Left forelimb (tissue), 1 donor: ENCODE measurements at places on chromosomes 12 and 14.

DNA sequence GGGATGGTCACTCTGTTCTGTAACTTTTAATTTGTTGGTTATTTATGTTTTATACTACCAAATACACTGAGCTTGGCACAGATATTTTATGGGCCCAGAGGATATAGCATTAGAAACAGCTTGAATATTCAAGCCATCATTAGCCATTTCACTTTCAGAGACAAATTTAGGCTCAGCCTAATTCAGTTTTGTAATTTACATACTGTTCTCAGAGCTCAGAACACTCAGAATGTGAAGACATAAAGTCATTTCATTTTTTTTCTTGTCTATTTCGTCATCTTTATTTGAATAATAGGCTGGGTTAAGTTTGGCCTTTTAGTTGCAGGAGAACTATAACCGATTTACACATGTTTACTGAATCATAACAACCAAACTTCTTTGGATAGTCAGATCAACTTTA lies 361.7 kb downstream of the SNAPC1 start:
- no peak for DNase-seq

DNA sequence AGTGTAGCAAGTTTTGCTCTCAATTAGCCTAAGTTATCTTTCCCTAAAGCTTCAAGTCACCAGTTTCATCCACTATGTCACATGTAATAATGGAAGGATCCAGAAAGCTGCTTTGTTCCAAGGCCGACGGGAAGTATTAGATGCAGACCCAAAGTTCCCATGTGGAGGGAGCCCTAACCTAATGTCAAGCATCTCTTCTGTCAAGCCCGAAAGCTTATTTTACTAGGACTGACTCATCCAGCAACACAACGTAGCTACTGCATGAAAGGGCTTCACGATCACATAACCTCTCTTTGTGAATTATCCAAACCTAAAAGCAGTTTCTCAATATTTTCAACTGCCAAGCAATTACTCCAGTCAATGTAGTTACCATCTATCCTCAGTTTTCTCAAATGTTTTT lies 133.4 kb downstream of the SLC6A15 start:
- DNase-seq: no peak

DNA sequence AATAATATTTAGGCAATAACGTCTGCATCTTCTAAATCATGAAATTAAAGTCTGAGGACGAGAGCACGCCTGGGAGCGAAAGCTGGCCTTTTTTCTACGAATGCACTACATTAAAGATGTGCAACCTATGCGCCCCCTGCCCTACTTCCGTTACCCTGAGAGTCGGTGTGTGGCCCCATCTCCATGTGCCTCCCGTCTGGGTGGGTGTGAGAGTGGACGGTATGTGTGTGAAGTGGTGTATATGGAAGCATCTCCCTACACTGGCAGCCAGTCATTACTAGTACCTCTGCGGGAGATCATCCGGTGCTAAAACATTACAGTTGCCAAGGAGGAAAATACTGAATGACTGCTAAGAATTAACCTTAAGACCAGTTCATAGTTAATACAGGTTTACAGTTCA lies 19.3 kb downstream of the CKB start:
- DNase-seq: no peak

- no peak for DNase-seq
These were observed 7.8 kb upstream of the KRT72 start for GRCh38 chr12:52608826-52609630.

- no peak for DNase-seq
These were observed 29.9 kb upstream of the MYBPC1 start for GRCh38 chr12:101564912-101565311.

DNA sequence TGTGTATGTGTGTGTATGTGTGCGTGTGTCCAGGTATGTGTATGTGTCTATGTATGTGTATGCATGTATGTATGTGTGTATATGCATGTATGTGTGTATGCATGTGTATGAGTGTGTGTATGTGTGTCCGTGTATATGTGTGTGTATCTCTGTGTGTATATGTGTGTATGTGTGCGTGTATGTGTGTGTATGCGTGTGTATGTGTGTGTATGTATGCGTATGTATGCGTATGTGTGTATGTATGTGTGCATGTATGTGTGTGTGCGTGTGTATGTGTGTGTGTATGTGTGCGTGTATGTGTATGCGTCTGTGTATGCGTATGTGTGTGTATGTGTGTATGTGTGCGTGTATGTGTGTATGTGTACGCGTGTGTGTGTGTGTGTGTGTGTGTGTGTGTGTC lies 31.6 kb downstream of the CHST11 start:
- no peak for DNase-seq

GRCh38 chr14:50670196-50670865 lies 2.2 kb upstream of the SAV1 start:
- DNase-seq: no peak

DNA sequence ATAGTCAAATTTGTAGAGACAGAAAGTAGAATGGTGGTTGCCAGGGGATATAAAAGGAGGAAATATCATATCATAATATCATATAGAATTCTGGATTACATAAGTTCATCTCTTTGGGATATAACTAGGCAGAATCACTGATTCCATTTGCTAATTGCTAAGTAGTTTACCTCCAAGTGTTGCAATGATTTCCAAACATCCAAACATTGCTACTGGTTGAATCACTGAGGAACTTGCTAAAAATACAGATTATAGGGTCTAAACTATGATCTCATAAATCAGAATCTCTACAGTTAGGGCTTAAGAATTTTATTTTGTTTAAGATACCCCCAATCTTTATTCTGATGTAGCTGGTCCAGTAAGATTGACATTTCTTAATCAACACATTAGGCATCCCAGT lies 16.1 kb upstream of the TAS2R42 start:
- DNase-seq: no peak

DNA sequence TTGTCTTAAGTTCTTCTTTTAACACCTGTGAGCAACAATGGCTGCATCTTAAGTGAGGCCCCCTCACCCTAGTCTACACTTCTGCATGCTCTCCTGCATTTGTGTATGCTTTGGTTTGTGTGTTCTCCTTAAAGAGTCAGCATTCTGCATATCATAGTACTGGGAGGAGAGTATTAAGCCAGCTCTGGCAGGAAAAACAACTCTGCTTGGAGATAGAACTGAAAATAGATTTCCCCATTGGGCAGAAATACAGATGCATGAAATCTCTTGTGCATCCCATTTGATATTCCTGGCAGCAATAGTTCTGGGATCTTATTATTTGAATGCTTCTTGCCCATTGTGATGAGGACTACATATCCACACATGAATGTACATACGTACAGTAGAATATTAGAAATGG lies 70.6 kb upstream of the PRICKLE1 start:
- no peak for DNase-seq

- DNase-seq: peak; percentile 74
These were observed 811 bp downstream of the TMCC3 start for GRCh38 chr12:94649349-94650142.

GRCh38 chr12:66072135-66072534 lies 58.4 kb downstream of the LLPH start:
- DNase-seq: no peak

- DNase-seq: peak; percentile 81
These were observed at the start of gene RBMS2 for GRCh38 chr12:56521590-56522371. RBMS2 (plus strand) TSS chr12:56521820; CDS start chr12:56522024, 204 bp downstream.

DNA sequence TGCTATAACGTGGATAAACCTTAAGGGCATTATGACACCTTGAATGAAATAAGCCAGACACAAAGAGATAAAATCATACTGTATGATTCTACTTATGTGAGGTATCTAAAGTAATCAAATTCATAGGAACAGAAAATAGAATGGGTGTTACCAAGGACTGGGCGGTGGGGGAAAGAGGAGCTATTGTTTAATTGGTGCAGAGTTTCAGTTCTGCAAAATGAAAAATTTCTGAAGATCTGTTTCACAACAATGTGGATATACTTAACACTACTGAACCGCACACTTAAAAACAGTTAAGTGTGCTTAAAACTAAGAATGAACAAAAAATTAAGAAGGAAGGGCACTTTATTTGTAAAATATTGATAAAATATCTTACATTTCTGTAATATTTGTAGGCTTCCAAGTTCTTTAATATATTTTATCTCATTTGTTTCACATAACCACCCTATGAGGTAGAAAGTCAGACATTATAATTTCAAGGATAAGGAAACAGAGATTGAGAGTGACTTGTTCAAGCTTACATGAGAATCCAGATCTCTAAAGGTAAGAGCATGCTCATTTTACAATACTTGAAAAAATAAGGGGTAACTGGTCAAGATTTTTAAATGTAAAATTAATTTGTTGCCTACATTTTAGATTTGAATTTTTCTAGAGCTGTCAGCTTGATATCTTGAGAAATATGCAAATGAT lies 14.9 kb downstream of the LTA4H start:
- no peak for DNase-seq

DNA sequence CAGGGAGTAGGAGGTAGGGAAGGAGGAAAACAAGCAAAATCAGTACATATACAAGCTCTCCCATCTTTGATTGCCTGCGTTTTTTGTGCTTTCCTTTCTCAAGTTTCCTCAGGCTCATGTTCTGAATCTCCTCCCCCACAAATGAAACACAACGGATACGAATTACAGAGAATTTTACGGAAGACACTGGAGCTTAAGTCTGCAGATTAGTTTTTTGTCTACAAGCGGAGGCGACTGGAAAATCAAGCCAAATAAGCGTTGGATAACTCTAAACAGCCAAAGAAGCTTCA lies 612 bp downstream of the WBP11 start:
- no peak for DNase-seq

DNA sequence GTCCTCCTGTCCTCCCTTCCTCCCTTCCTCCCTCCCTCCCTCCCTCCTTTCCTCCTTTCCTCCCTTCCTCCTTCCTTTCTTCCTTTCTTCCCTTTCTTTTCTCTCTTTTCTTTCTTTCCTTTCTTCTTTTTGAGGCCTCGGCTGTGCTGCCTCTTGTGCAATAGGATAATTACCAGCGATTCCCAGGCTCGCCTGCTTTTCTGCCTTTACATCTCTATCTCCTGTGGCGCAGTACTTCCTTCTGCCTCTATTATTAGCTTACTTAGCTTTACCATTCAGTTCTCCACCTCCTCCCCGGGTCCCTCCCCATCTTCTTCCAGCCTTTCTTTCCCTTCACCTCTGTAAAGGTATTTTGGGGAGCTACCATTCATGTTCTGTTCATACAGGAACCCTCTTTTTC lies 19.9 kb downstream of the ETV6 start:
- no peak for DNase-seq

- peak; percentile 66 for DNase-seq
These were observed 574 bp downstream of the PAWR start for GRCh38 chr12:79690142-79690637.

DNA sequence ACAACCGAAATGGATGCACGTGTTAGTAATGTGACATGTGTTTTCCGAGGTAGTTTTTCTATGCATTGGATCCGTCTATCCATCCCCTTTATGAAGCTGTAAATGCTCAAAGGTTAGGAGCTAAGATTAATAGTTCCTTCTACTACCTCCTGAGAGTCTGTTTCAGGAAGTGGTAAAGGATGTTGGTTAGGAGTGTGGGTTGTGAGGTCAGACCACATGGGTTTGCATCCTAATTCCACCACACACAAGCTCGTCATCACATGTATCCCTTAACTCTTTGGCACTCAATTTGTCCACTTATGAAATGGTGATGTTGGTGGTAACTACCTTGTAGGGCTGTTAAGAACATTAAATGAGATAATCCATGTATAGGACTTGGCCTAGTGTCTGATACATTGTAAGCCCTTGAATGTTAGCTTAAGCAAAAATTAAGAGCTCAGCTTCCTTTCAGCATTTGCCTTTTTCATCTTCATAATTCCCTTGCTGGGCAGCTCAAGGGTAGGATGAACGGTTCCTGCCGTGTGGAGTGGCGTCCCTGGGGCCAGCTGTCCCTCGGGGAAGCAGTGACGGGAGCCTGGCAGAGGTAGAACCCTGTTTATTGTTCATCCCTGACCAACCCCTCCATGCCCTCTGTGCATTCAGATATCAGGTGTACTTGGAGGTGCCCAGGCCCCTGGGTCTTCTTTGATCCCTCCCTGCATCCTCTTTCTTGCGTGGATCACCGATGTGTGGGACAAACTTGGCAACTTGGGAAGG lies 52.3 kb downstream of the TSPAN9 start:
- no peak for DNase-seq

DNA sequence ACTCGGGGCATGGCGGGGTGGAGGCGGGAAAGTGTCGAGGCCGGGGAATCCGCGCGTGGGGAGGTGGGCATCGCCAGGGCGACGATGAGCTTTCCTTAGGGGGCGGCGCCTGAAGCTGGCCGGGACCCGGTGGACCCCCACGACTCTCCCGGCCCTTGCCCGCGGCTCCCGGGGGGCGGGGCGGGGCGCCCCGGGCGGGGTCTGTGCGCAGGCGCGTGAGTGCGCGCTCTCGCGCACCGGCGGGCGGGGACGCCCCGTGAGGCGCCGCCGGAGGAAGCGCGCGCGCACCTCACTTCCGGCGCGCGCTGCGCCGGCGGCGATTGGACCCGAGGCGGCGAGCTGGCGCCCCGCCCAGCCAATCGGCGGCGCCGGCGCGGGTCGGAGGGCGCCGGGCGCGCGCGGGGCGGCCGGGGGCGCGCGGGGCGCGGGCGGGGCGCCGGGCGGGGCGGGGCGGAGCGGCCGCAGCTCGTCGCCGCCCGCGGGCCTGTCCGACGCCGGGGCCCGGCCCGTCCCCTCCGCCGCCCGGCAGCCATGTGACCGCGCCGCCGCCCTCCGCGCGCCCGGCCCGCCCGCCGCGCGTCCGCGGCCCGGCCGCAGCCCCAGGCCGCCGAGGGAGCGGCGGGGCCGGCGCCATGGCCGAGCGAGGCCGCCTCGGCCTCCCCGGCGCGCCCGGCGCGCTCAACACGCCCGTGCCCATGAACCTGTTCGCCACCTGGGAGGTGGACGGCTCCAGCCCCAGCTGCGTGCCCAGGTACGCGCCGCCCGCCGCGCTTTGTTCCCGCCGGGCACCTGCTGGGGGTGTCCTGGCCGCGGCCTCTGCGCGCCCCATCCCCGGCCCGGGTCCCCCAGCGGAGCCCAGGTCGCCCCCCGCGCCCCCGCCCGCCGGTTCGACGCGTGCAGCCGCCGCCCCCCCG lies at the start of gene PACS2:
Gene PACS2 (plus strand): TSS at position 462 of the 914 bp plus-strand sequence. CDS start 171 bp downstream, at position 633.
- DNase-seq: peak; percentile 84

DNA sequence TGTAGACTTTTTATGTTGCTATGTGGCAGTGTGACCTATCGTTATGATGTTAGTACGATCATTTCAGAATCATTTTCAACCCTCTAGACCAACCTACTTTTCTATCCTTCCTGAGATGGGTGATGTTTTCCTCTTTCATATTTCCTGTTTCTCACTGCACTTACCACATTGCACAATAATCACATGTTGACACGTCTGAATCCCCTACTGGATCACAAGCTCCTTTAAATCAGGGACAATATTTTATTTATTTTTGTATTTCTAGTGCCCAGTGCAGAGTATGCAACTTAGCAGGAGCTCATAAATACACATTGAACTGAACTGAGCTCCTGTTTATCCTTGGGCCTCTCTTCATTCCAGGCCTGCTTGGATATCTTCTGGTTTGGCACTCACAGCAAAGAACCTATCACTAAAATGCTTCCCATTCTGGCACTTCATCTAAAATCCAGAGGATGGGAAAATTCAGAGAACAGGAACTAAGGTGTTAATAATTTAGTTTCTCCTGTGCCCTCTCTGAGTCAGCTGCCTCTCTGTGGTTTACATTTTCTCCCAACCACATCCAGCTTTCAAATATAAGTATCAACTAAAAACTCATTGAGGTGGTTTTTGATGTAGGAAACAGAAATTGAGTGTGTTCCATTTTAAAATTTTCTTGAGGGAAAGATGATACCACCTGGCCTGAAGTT lies 69.4 kb upstream of the DYRK2 start:
- no peak for DNase-seq
